ENCODE measurements at places on chromosomes 5 and 9.

DNA sequence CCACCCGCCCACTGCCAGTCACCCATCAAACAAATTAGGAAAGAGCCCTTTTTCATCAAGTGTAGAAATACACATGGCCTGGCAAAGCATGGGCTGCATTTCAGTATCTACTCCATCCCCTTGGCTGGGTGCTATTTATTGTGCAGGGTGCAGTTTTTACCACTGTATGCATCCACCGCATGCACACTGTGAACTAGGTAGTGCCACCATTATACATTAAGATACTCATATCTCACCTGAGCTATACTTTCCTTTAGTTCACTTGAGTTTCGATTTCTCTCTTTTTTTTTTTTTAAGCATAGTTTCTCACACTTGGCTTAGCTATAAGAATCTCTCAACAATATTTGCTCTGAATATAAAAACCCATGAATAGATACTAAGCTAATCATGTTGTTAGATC is 49.4 kb downstream of the JMY start:
- DNase-seq, result no peak

- DNase-seq, result no peak
Observed at GRCh38 chr5:36728697-36729543, 122.5 kb downstream of the SLC1A3 start.

DNA sequence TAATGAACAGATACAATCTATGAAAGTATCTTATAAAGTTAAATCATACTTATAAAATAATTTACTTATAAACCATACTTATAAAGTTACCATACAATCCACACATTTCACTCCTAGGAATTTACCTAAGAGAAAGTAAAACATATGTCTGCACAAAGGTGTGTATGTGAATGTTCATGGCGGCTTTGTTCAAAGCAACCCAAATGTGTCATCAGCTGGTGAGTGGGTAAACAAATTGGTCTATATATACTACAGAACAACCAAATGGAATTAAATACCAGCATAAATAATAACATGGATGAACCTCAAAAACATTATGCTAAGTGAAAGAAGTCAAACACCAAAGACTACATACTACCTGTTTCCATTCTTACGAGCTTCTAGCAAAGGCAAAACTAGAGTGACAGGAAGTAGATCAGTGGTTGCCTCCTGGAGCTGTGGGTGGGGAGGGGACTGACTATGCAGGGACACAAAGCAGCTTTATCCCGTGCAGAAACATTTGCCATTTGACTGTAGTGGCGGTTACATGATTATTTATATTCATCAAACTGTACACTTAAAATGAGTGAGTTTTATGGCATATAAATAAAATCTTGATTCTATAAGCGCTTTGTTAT is 10.6 kb downstream of the TRAF1 start:
- no peak for DNase-seq

DNA sequence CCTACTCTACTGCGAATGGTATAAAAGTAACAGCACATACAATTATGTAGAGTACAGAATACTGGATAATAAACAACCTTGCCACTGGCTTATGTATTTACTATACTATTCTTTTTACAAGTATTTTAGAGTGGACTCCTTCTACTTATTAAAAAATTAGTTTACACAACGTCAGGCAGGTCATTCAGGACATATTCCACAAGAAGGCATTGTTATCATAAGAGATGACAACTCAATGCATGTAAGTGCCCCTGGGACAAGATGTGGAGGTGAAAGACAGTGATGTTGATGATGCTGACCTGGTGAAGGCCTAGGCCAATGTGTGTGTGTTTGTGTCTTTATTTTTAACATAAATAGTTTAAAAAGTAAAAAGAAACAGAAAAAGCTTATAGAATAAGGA is 421.7 kb downstream of the CDH12 start:
- no peak for DNase-seq

- no peak for DNase-seq
Observed at GRCh38 chr5:88090506-88090905, 178.1 kb downstream of the TMEM161B start.

- DNase-seq, result no peak
Observed at GRCh38 chr5:176620333-176620981, 9.9 kb downstream of the SNCB start.

- DNase-seq, result no peak
Observed at GRCh38 chr5:100306000-100306399, 229.2 kb upstream of the FAM174A start.

DNA sequence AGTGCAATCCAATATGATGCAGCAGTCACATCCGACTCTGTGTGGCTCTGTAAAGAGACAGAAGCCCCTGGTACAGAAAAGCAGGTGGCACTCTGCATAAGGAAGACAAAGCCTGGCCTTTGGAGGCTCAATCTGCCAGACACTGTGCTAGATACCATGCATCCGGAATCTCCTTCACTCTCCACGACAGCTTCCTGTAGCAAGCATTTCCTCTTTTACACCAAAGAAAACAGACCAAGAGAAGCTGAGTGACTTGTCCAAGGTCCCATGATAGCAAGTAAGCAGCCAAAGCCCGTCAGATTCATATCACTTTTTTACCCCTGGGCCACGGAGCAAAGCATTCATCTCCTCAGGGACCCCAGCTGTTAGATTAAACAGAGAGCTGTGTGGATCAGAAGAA is 64.2 kb upstream of the SMIM23 start:
- DNase-seq, result no peak

DNA sequence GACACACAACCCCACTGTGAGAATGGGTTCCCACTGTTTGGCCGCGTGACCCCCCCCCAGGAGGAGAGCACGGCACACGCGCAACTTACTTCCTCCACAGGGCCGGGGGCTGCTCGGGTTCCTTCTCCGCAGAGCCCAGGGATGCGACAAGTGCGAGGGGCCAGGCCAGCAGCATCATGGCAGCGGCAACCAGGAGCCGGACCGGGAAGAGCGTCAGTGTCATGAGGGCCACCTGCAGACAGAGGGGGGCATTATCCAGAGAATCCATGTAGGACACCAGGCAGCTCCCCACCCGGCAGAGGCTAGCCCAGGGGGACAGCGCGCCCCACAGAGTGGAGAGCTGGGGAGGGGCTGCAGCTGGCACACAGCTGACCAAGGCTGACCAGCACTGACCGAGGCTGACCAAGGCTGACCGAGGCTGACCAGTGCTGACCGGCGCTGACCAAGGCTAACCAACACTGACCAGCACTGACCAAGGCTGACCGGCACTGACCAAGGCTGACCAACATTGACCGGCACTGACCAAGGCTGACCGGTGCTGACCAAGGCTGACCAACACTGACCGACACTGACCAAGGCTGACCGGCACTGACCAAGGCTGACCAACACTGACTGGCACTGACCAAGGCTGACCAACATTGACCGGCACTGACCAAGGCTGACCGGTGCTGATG is 22.3 kb downstream of the LPCAT1 start:
- DNase-seq, result no peak

DNA sequence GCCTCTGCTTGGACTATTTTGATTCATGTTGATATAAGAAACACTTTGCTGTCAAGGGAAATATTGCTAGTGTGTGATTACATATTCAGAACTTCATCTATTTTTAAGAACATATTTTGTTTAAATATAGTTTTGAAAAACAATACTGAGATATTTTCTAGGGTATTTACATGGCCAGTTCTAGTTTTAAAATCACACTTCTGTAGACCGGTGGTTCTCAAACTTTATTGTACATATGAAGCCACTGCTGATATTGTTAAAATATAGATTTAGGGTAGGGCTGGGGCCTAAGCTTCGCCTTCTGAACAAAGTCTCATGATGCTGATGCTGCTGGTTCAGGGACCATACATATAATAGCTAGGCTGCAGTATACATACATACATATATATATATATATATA is 1000.0 kb downstream of the PTPRD start:
- DNase-seq, result no peak

- DNase-seq, result no peak
Observed at GRCh38 chr5:54094706-54095105, 215.7 kb downstream of the ARL15 start.

DNA sequence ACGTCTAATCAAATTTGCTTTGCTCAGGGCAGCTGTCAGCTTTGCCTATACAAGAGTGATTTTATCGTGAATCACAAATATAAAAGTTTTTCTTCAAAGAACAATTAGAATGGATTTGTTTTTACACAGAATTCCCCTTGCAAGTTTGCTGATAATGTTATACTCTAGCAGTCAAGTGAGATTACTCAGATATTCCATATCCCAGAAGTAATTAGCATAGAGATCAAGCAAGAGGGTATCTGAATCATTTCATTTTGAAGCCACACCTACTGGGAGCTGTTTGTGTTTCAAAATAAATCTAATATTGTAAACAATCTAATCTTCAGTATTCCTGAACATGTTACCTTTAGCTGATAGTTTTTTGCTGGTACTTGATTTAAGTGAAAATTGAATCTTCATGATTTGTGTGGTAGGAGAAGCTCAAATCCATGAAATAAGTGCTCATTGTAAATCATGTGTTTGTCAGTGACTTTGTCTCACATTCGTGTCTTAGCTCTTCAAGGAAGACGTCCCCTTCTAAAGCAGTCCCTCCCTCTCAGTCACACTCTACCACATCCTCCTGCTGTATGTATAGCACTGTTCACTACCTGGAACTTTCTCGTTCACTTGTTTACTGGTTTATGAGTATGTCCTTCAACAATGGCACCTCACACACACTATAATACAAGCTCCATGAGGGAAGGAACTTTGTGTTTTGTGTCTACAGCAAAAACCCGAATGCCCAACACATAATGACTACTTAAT is 3.3 kb upstream of the TTC39B start:
- DNase-seq, result no peak

DNA sequence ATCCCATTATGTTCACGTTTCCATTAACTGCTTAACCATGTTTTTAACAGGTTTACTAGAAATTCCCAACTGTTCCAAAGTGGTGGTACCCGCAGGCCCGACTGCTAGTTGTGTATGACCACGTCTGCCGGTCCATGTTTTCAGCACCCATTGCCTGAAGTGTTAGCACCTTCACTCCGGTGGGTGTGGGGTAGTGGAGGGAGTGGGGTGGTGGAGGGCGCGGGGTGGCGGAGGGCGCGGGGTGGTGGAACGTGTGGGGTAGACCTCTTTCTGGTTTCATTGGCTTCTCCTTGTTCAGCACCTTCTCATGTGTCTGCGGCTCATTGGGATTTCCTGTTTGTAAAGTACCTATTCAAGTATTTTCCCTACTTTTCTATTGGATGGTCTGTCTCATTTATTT is 37.7 kb downstream of the TPPP start:
- DNase-seq, result no peak

DNA sequence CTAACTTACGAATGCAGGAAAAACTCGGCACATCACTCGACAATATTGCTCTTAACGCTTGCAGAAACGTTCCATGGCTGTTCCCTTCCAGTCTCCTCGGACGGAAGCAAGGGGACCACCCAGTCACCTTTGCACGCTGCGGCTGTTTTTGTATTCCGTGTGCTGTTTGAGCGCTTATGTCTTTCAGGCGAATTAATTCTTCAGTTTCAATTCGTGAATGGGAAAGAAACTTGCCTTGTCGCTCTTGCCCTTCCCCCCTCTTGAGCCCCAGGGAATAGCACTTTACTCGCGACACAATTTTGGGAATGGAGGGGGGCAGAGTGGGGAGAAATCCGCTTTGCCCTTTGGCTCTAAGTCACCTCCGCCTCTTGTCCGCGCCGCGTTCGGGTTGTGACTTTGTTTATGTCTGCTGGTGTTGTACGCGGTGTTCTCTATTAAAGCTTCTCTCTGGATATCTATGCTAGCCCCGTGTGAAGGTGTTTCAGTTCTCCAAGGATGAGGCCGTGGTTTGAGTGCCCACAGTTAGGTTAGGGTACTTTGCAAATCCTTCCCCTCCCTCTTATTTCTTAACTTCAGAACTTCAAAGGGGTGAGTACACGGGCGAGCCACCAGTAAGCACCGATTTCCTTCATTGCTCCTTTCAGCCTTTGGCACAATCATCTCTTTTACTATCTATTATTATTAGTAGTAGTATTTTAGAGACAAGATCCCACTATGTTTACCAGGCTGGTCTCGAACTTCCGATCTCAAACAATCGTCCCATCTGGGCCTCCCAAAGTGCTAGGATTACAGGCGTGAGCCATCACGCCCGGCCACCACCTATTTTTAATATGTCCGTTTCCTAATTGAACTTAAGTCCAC is 2.7 kb downstream of the FOXB2 start:
- DNase-seq, result no peak

DNA sequence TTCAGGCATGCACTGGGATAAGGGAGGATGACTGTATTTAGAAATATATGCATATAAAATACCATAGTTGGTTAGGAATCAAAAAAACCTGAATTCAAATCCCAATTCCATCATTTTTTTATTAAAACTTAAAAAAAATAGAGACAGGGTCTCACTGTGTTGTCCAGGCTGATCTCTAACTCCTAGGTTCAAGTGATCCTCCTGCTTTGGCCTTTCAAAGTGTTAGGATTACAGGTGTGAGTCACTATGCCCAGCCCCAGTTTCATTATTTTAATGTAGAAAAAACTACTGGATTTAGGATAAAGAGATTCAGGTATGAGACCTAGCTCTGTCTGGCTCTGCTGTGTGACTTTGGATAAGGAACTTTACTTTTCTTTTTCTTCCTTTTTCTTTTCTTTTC is 3.3 kb upstream of the LARP1 start:
- DNase-seq, result no peak

GRCh38 chr9:36325081-36325828 is 67.0 kb upstream of the GNE start:
- no peak for DNase-seq

All from stimulated activated CD8-positive, alpha-beta memory T cell treated with anti-CD3 and anti-CD28 coated beads, Interleukin-15, amount 100 ng/mL, for 4 hours (primary cell).